ENCODE measurements at places on chromosomes 3 and 15.

GRCh38 chr15:88896333-88897033 lies 1.1 kb upstream of the HAPLN3 start:
- DNase-seq = no peak

- no peak for DNase-seq
These were observed 804.1 kb upstream of the LMCD1 start for GRCh38 chr3:7697548-7697947.

DNA sequence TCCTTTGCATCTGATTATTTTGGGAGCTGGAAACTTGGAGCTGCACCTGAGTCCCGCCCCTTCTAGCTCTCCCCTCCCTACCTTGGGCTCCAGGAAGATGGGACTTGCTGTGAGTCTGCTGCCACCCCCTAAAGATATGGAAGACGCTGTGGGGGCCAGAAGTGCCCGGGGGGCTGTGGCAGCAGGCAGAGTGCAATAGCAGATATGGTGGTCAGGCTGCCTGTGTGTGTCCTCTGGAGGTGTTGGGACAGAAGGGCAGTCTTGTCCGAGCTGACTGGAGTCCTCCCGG lies 485 bp downstream of the PAK6 start:
- no peak for DNase-seq

DNA sequence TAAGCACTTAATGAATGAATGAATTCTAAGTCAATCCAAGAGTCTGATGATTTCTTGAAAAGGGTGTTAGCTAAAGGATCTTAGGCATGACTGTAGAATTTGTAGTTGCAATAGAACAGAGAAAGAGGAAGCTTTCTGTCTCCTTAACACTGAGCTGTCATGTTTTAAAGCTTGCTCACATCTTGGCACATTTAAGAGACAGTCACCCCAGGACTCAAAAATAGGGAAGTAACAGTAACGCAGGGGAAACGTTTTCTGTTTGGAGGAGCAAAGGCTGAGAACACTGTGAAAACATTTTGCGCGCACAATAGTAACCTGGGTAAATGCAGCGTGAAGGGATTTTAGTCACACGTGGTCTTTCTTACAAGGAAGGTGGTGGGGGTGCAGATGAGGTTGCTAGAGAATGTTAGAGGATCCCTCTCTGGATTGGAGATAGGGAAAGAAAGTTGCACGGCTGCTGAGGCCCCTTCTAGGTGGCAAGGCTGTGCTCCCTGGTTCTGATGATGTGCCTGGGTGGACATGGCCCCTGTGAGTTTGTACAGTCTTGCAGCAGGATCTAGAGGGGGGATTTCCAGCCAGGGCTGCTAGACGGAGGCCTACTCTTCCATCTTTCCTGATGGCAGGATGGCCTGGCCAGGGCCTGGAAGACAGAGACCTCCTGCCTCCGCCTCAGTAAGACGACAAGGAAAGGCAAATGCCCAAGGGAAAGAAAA lies 12.0 kb downstream of the STARD5 start:
- no peak for DNase-seq

DNA sequence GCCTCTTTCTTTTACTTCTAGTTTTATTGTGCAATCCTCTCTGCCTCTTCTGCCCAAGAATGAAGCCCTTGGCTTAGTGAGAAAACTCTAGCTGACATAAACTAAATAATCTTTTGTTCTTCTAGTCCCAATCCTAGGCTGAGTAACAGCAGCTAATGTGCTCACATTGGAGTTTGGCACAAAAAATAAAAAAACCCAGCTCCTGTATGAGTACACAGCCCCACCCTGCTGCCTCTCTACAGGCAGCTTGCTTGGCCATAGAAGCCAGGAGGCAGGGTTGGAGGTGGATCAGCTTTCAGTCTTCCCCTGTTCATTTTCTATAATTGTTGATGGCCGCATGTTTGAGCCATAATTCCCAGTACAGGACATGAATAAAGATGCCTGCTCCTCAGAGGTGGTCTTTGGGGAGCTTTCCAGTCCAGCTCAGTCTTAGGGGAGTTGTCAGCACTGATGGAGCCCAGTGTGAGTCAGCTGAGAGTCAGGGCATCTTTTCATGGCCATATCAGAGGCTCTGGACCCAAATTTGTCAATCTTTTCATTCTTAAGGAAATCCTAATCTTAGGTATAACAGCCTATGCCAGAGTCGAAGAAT lies 46.7 kb downstream of the RTP1 start:
- DNase-seq = no peak

DNA sequence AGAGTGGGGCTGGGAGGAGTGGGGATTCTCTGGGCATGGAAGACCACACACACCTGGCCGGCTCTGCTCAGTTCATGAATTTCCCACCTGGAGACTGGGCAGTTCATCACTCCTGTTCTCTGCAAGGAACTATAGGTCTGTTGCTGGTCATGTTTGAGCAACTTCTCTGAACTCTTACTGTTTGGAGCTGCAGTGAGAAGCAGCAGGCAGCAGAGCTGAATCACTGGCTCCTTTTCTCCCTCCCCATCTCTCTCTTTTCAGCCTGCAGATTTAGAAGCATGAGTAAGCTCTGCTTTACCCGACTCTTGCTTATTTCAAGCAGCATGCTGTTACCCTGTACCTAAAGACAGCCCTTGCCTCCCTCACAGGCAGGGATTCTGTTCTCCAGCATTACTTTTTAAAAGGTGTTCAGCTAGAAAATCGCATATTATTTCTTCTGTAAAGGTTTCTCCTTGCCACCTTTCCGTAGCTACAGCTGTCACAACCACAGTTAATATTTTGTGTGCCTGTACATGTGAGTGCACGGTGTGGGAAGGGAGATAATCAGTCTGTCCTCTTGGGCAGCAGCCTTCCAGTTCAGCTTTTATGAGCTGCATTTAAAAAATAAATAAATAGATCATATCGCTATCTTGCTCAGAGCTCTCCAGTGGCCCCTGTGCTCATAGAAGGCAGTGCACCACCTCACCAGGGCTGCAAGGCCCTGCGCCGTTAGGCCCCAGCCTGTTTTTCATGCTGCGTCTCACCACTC lies 131.6 kb downstream of the CHCHD6 start:
- DNase-seq = peak; percentile 17

GRCh38 chr3:4517643-4518311 lies 24.6 kb downstream of the ITPR1 start:
- DNase-seq = no peak

DNA sequence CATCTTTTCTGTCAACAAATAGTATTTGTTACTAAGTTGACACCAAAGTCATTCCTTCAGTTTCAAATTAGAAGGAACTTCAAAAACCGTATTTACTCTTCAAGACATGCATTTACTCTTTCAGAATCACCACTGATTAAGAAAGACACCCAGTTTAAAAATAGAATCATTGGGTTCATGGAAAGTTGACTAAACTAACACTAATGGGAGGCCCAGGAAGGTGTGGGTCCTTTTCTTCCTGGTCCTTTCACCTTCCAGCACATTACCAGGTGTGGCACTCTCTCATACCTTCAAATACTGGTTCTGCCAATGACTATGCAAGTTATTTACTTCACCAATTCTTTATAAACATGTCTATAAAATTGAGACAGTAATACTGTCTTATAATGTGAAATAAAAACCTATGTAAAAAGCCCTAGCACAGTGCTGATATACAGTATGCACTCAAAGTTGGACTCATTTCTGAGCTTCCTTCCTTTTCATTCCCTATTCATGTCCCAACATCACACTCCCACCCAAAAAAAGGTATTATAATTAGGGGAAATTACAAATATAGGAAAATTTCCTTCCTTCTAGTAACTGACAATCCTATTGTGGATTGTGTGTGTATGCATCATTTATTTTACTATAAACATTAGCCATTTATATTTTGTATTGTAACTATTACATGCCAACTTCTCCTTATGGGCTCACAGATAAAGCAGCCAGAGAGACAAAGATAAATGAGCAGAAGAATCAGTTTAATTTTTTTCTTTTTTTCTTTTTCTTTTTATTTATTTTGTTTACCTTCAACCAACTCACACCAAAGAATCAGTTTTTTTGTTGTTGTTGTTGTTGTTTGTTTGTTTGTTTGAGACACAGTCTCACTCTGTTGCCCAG lies 48.9 kb downstream of the LRRFIP2 start:
- DNase-seq = no peak

DNA sequence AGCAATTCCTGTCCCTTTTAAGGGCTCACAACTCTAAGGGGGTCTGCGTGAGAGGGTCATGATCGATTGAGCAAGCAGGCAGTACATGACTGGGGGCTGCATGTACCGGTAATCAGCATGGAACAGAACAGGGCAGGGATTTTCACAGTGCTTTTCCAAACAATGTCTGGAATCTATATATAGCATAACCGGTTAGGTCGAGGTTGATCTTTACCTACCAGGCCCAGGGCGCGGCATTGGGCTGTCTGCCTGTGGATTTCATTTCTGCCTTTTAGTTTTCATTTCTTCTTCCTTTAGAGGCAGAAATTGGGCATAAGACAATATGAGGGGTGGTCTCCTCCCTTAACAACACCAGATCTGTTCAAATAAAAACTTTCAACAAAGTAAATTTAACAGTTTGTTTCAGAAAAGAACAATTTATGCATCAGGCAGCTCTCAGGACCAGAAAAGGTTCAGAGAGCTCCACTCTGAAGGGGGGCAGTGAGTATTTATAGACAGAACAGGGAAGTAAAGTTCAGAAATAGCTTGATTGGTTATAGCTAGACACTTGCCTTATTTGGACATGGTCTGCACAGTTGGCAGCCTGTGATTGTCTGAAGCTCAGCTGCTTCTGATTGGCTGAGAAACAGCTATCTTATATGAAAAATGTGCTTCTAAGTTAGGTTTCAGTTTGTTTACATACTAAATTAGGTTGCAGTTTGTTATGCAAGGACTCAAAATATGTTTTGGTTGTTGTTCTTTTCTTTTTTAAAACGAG lies 17.2 kb upstream of the B4GALT4 start:
- DNase-seq = no peak

DNA sequence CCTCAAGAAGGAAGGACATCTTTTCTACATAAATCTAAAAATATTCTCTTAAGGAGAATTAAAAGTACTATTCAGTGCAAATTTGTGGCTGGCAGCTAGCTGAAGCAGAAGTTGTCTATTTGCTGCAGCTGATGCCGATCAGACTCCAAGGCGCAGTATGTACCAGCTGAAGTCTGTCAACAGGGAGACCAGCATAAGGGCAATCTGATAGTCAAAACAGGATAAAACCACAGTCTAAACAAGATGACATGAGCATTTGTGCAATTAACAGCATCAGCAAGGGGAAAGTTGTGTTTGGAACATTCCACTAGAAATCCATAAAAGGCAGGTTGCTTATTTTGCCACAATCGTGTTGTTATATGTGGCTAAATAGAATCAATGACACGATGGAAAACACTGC lies 198.2 kb upstream of the ROBO2 start:
- no peak for DNase-seq

DNA sequence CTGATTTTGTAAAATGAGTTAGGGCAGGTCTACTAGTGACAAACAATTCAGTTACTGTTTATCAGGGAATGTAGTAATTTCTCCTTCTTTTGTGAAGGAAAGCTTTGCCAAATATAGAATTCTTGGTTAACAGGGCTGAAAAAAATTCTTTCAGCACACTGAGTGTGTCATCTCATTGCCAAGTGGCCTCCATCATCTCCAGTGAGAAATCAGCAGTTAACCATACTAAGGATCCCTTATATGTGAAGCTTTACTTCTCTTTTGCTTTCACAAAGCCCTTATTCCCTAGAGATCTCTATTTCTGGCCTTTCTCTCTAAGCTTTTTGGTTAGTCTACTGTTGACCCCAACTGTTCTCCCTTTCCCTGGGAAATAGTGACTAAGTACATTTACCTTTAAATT lies 269.1 kb downstream of the SCAPER start:
- no peak for DNase-seq

DNA sequence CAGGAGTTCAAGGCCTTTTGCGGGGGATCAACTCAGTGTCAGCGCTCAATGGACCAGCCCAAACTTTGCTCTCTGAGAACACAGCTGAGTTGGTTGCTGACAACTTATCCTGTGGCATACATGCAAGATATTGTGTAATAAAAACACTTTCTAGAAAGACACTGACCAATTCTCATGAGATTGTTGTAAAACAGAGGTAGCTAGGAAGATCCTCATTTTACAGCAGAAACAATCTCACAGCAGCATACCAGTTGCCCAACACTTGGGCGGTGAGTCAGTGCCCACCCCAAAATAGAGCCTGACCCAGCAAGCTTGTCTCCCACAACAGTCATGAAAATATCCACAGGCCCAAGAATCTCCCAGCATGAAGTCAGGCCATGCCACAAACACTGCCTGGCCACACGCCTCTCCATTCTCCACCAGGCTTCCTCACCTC lies 18.2 kb downstream of the KLHL6 start:
- no peak for DNase-seq
